ENCODE measurements at places on chromosomes 4 and X.
A peak's percentile ranks its signal among the peaks of the same experiment; 100 is the strongest.

DNA sequence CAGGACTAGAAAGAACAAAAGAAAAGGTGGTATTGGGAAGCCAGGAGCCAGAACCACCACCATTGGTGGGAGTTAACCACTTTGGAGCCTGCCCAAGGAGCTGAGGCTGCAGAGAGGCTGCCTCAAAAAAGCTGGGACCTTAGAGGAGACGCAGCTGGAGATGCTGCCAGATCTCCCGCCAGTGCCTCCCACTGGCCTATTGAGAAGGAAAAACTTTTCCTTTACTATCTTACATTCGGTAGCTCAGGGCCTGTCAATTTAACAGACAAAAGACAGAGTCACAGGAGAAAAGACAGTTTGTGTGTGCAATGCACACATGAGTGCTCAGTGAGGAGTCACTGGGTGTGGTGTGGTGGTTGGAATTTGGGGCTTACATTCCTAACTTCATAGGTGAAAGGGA lies 52.4 kb upstream of the HPSE start:
- DNase-seq, result peak; percentile 8

DNA sequence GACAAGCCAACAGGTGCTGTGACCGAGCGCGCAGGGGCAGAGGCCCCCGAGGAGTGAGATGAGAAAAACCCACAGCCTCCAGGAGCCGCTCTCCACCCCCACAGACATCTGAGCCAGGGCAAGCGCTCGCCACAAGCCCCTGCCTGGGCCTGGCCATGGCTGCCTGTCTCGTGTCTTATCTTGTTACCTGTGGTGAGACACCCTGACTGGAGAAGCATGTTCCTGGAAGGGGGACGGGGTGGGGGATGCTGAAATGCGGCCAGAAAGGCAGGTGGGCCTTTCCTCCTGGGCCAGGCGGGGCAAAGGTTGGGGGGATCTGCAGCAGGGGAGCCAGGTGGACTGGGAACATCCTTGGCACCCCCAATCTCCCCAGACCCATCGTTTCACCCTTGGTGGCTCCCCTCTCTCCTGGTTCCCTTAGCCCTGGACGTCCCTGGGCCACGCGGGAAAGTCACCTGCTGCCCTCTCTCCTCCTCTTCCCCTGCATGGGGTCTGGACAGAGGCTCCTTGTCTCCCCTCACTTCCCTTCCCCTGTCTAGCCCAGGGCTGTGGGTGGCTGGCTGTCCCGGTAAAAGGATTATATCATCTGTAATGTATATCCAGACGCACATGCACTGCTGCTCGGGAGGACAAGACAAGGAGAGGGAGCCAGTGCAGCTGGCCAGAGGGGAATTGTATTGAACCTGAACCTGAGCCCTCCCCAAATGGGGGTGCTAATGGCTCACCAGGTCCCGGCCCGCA lies 8.4 kb upstream of the DUSP9 start:
- DNase-seq, result no peak

- DNase-seq, result peak; percentile 13
These were observed 41.0 kb upstream of the PITX2 start for GRCh38 chr4:110663738-110664444.

DNA sequence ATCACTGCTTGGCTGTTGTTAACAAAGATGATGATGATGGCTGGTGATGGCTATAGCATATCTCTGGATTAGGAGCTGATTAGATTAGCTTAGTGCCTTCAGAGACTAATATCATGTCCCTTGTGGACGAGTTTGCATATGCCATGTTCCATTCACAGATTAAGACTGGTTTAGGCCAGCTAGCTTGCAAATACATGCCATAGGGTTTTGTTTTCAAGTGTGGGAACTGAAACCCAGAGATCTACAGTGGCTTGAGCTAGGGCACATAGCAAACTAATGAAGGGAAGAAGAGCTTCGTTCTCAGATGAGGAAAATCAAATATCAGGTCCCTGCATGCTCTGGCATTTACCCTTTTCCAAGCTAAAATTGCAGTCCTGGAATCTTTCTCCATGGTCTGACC lies 492.3 kb downstream of the MAGEE1 start:
- no peak for DNase-seq

GRCh38 chr4:48639807-48640206 lies 140.3 kb downstream of the FRYL start:
- DNase-seq, result no peak

DNA sequence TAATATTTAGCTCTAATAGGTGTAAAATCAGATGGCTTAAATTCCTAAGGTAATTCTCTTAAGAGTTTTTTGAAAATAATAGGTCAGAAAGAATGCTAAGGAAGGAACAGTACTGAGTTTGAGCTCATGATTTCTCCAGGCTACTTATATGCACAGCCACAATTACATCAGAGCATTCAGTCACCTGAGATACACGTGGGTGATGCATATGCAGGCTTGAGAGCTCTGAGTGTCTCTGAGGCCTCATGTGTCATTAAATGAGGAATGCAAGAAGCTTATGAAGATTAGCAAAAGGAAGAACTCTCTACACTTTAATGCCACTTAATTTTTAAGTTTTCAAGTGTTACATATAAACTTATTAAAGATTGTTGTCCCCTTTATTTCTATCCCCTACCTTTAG lies 124.0 kb upstream of the STIM2 start:
- DNase-seq, result no peak

DNA sequence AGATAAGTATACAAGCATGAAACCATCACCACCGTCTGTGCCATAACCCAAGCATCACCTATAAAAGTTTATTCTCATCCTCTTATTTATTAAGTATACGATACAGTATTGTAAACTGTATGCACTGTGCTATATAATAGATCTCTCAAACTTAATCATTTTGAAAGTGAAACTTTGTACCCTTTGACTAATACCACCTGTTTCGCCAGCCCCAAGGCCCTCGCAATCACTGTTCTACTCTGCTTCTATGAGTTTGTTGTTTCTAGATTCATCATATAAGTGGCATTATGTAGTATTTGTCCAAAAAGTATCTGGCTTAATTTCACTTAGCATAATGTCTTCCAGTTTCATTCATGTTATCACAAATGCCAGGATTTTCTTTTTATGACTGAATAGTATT lies 72.1 kb upstream of the DOCK11 start:
- DNase-seq, result no peak

- DNase-seq, result peak; percentile 85
These were observed 29.5 kb downstream of the SH3TC1 start for GRCh38 chr4:8228319-8229250.

GRCh38 chrX:124605511-124605910 lies 259.1 kb downstream of the SH2D1A start:
- no peak for DNase-seq

- peak; percentile 53 for DNase-seq
These were observed 26.9 kb downstream of the ASB9 start for GRCh38 chrX:15242899-15243555.

DNA sequence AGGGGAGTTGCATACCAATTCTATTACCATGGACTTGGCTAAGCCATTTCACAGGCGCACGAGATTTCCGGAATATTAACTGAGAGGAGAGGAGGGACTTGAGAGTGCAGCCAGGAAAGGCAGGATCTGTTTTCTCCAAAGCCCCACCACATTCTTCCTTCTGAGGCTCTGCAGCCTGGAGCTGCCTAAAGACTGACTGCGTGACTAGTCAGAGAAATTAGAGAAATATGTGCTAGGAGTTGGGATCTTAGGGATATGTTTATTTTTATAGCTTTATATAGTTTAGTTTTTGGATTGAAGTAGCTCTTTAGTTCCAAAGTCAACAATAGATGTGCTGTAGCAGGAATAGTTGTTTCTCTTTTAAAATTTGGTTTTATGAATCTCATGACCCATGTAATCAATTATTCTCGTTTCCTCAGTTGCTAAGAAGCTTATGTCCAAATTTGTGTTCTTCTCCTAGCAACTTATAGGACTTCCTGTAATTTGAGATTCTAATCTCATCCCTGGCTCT lies 300.1 kb upstream of the DDX53 start:
- DNase-seq, result peak; percentile 9

GRCh38 chrX:52140020-52140419 lies 44.7 kb upstream of the MAGED4 start:
- DNase-seq, result no peak

- no peak for DNase-seq
These were observed 229.8 kb upstream of the TEX13C start for GRCh38 chrX:125089761-125090445.

- no peak for DNase-seq
These were observed 149.3 kb downstream of the RASL11B start for GRCh38 chr4:53011259-53011905.

- DNase-seq, result peak; percentile 70
These were observed 48.2 kb downstream of the TMEM156 start for GRCh38 chr4:38983787-38984598.

- no peak for DNase-seq
These were observed 103.5 kb upstream of the SRD5A3 start for GRCh38 chr4:55242506-55242905.

DNA sequence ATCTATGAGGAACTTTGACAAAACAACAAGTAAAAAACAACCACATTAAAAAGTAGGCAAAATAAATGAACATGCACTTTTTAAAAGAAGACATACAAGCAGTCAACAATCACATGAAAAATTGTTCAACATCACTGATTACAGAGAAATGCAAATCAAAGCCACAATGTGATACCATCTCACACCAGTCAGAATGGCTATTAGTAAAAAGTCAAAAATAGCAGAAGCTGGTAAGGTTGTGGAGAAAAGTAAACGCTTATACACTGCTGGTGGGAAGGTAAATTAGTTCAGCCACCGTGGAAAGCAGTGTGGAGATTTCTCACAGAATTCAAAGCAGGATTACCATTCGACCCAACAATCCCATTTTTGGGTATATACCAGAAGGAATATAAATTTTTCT lies 17.0 kb upstream of the LNX1 start:
- no peak for DNase-seq

GRCh38 chr4:61024610-61025009 lies 175.5 kb upstream of the ADGRL3 start:
- no peak for DNase-seq

DNA sequence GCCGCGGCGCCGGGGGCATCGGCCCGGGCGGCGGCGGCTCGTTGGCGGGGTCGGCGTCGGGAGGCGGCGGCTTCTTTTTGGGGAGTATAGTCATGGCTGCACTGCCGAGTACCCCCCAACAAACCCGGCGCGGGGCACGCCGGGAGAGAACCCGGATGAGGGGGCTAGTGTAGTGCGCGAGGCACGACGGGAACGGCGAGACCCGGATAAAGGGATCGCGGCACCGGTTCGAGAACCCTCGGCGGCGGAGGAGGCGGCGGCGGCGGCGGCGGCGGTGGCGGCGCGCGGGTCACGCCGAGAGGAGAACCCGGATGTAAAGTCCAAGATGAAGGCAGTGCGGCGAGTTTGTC lies at the start of gene OTUD5:
TSS of gene OTUD5 (minus strand) at position 131 of the 350 bp plus-strand sequence. CDS start at position 94, 37 bp downstream.
- no peak for DNase-seq

DNA sequence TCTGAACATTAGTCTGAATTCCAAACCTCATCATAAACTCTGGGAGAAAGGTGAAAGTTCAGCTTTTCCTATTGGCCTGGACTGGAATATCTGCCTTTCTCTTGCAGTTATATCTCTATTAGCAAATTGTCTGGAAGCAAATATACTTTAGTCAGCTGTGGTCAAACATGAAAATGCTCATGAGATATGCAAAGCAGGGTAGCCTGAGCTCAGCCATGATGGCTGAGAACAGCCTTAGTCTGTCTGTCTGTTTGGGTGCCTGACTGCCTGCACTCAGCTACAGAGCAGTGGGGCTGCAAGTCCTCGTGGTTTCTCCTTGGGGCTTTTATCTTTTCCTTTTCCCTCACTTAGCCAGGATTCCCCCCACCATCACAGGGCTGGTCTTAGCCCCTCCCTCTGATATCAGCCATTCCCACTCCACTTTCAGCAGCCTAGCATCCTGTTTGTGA lies 19.5 kb upstream of the PGRMC2 start:
- no peak for DNase-seq

GRCh38 chrX:7316887-7317286 lies 168.9 kb upstream of the PUDP start:
- peak; percentile 46 for DNase-seq
